ENCODE measurements at places on chromosomes 2 and 18.

- no peak for DNase-seq
Observed at GRCh38 chr2:12678186-12678585, 38.5 kb upstream of the TRIB2 start.

- no peak for DNase-seq
Observed at GRCh38 chr2:135843671-135844070, 6.7 kb upstream of the LCT start.

- no peak for DNase-seq
Observed at GRCh38 chr2:17878281-17879136, at the start of gene KCNS3. TSS of gene KCNS3 (plus strand) at chr2:17878667. CDS start at chr2:17931009, 52,342 bp downstream.

DNA sequence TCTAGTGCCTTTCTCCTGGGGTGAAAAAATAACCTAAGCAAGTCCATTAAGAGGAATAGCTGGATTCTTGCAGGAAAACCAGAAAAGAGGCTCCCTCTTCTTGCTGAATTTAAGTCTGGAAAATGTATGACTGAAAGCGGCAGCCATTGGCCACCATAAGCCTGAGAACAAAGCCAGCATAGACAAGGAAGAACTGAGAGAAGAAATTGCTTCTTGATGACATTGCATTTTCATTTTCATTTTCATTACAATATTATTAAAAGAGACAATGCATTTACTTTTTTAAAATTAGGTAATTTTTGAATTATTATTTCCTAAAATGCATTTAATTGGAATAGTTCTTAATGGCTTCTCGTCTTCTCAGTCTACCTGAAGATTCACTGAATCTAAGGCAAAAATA lies 1157.5 kb upstream of the ZEB2 start:
- DNase-seq = no peak
